D341Med (cell line): ENCODE measurements at places on chromosomes 13 and 19.

GRCh38 chr19:31252441-31252840 is 96.8 kb downstream of the TSHZ3 start:
- DNase-seq: no peak

DNA sequence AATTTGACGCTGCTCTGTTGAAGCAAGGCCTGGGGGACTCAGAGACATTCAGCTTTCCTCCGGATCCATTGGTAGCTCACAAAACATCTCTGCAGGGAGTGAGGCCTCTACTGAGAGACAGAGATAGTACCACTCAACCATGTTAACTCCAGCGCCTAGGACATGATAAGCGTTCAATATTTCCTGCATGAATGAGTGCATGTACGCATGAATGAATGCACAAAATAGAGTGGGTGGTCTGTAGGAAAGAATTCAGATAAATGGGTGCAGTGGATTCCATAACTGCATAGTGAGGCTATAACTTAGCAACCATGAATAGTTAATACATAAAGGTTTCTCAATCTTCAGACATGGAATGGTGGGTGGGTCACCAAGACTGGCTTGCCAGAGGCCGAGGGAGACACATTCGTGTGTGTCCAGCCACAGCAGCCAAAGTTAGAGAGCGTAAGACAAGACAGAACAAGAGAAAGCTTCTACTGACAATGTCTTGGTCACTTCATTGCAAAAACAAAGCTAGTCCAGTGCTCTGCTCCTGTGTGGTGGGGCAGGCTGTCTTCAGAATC is 36.3 kb upstream of the RCBTB2 start:
- DNase-seq: no peak

- DNase-seq: no peak
Measured at GRCh38 chr13:111383591-111384440, 63.4 kb downstream of the TEX29 start.

GRCh38 chr13:34868733-34869132 is 73.3 kb upstream of the NBEA start:
- DNase-seq: no peak

GRCh38 chr19:39347332-39348164 is 5.3 kb downstream of the SAMD4B start:
- DNase-seq: no peak

DNA sequence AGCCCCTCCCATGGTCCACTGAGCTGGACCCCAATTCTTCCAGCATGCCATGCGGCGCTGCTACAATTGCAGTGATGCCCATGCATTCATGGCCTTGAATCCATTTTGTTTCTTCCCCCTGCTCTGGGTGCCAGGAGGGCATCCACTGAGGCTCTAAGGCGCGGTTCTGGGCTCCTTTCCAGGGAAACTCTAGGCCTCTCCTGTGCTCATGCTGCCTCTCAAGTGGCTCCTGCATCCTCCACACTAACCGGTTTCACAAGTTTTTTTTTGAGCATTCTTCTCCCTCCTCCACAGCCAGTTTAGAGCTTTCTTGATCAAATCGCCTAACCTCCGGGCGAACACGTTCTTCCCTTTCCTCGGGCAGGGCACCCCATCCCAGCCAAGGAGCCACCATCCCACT is 69.1 kb upstream of the FLT1 start:
- DNase-seq: no peak

DNA sequence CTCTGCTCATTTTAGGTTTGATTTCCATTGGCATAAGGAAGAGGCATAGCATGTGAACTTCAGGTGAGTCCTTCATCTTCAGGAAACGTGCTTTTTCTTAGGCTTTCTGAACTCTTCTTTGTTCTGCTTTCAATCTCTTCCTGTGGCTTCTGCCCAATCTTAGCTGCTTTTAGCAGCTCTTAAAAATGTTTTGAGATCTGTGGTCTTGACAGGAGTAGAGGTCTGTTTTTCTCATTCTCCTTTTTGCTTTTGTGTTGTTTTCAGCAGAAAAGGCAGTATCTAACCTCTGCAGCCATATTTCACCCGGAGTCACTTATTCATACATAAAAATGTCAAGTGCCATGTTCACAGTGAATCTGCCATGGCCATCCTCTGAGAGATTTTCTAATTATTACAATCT is 120.3 kb downstream of the LIG4 start:
- no peak for DNase-seq

- no peak for DNase-seq
Measured at GRCh38 chr13:46607768-46608564, 55.0 kb downstream of the LRCH1 start.

GRCh38 chr19:23260956-23261355 is 10.8 kb upstream of the ZNF724 start:
- no peak for DNase-seq

DNA sequence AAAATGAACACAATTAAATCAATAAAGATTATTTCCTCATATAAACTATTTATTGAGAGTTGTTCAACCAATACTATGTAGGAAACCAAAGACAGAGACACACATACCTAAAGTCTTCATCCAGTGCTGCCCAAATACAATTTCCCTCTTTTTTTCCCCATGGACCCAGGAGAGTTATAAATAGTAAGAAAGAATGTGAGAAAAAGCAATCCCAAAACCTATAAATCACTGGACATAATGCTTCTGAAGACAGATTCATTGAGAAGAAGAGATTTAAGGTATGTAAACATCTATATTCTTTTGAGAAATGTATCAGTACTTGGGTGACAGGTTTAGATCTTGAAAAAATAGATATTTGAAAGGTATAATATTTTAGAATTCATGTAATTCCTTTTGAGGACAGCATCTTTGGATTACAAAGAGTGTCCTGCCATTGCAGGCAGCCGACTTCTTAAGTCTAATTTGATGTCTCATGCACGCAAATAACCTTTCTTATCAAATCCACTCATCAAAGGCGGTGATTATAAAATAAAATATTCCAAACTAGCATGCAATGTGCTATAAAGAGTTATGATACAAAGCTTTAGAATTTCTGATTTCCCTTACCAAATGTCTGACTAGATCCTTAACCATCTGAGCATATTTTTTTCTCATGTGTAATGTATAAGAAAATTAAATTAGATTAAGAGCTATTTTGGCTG is 739.4 kb downstream of the LIG4 start:
- no peak for DNase-seq

GRCh38 chr13:48644141-48644540 is 9.6 kb upstream of the CYSLTR2 start:
- DNase-seq: no peak

GRCh38 chr13:25210842-25211569 is 38.9 kb upstream of the AMER2 start:
- no peak for DNase-seq

GRCh38 chr13:106690779-106691178 is 122.8 kb upstream of the ARGLU1 start:
- DNase-seq: no peak
